ENCODE measurements at places on chromosomes 2 and 18. TPM values are rescaled to one million over a fixed set of nuclear protein-coding genes. Genes with fewer than 3 reads are reported as not detected.

EML4 gene
- total RNA-seq = 19.4 TPM

TUBB8B gene
- total RNA-seq = not detected

RNU2-63P gene
- total RNA-seq = not detected

PIKFYVE gene
- total RNA-seq = 19.1 TPM

GRCh38 chr2:8709611-8710010 is 27.8 kb downstream of the ID2 start:
- DNase-seq = no peak

- no peak for DNase-seq
Measured at GRCh38 chr18:8326763-8327394, 282.4 kb upstream of the RAB12 start.

GRCh38 chr2:241268306-241268705 is 47.2 kb downstream of the HDLBP start:
- DNase-seq = no peak

- no peak for DNase-seq
Measured at GRCh38 chr2:37711831-37712230, 40.4 kb upstream of the CDC42EP3 start.

DNA sequence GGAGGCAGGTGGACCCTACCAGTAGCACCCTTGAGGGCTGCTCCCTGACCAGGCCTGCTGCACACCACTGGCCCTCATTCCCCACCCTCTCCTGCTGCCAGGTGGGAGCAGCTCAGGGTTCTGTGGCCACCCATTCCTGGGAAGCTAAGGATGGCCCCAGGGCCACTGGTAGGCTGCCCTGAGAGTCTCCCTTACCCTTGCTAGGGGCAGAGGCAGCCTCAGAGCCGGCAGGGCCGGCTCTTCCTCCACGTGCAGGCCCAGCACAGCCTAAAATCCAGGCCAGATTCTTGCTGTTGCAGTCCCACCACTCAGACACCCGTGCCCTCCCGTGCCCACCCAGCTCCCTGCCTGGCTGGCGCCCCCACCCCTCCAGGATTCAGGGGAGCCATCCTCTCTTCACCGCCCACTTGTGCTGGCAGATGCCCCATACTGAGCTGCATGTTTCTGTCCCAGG is 199.0 kb downstream of the EIPR1 start:
- DNase-seq = no peak

DNA sequence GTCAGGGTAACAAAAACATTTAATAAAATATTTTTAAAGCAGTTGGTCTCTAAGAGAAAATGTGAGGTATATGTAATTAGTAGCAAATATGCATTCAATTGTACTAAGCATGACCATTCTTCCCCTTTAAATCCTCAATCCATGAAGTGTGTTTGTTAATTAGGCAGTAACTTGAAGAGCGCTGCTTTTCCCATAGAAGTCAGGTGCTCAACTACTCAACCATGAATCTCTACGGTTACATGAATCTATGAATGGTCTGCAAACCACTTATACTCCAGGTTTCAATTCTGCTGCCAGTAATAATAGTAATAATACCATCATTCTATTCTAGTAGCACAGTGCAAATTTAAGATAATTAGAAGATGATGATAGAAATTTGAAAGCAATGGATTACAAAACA is 55.8 kb downstream of the SLC8A1 start:
- no peak for DNase-seq

GRCh38 chr2:69985688-69986087 is 24.3 kb upstream of the ASPRV1 start:
- DNase-seq = no peak

Measured in esophagus muscularis mucosa (tissue), 4 donors.